ENCODE measurements at places on chromosomes 2 and 18.

DNA sequence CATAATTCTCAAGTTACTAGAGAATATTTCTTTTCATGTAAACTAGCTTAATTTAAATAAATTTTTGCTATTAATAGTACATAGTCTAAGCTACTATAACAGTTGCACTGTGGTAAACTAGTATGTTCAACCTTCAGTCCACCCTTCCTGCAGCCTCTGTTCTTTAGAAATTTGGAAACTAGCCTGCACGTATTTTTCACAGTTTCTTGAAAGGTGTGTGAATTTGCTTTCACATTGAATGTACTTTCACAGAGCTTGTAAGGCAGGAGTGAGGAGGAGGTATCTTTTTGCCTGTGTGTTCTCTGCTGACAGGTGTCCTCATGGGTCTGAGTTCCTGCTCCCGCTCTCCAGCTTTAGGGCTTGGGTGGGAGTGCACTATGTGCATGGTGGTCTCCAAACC, 117.5 kb downstream of the ATP9B start:
- DNase-seq = no peak

GRCh38 chr2:101395545-101396315, 8.4 kb upstream of the CREG2 start:
- no peak for DNase-seq

DNA sequence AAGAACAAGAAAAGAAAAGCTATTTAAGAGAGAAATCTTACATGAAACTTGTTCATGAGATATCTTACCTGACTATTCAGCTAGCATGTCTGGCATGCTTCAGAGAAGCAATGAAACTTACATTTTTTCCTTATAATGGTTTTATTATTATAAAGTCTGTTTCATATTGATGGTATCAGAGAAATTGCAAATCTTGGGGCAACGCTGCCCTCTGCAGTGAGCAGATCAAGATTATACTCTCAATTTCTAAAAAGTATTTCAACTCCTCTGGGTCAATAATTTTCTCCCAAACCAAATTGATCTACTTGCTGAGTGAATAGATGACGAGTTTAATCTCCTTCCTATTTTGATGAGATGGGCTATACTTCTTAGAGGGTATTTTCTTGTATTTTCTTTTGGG, 235.6 kb downstream of the NUP35 start:
- no peak for DNase-seq

DNA sequence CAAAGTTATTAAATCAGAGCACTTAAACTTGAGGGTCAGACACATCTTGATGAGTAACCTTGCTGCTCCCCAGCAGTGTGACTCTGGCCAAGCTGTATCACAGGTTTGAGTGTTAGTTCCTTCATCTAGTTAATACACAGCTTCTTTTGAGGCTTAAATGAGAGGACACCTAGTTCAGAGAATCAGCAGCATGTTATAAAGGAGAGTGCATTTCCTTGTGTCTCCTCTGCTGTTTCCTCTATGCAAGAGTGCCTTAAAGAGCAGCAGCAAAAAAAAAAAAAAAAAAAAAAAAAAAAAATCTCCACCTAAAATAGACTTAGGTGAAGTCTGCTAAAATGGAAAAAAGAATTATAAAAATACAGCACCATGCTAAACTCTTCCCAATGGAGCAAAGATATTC, 261.9 kb downstream of the TCF4 start:
- no peak for DNase-seq

DNA sequence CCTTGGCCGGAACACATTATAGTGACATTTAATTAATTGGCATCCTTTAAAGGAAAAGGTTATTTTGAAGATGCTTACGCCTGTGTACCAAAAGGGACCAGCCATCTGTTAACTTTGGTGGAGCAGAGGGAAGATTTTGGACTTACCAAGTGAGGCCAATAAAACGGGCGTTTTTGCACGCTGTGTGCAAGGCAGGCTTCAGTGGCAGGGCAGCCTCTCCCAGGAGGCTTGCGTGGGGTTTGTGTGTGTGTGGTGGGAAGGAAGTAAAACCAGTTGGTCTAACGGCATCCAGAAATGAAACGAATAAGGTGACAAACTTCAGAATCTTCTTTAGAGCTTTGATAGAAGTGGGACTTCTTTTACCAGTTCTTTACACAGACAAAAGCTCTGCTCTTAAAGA, 191.7 kb downstream of the PRKCE start:
- no peak for DNase-seq

DNA sequence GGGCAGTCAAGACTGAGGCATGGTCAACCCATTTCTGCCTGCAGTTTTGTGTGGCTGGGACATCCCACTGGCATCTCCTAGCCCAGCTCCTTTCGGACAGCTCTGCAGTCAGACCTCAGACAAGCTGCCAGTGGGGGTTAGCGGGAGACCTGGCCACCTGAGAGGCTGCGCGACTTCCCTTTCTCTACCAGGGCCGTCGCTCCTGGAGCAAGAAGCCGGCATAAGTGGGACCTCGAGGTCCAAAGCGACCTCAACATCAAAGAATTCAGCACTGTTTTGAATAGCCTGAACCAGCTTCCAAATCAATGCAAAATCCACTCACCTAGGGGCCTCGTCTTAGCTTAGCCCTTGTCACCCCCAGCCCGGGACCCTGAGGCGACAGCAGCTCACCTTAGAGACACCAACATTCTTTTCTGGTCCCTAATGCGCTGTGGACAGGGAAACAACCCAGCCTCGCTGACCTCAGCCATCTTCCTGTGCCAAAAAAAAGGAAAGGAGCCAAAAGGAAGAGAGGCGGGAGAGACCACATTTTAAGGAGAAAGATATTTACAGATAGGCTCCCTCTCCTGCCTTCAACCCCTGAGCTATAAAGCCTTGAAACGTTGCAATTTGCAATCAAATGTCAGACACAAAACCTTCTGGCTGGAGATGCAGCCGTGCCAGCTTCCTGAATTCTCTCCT, 81.2 kb downstream of the GFPT1 start:
- DNase-seq = no peak

GRCh38 chr2:62156861-62157496, 38.9 kb upstream of the B3GNT2 start:
- no peak for DNase-seq

GRCh38 chr2:19785447-19785846, 116.3 kb downstream of the TTC32 start:
- DNase-seq = no peak

GRCh38 chr18:22020127-22020866, 149.1 kb upstream of the GATA6 start:
- no peak for DNase-seq

- DNase-seq = no peak
Measured at GRCh38 chr2:77808599-77808998, 286.4 kb upstream of the LRRTM4 start.

- DNase-seq = no peak
Measured at GRCh38 chr2:158482594-158482993, 25.8 kb downstream of the PKP4 start.

GRCh38 chr18:25873833-25874232, 216.6 kb downstream of the SS18 start:
- no peak for DNase-seq

DNA sequence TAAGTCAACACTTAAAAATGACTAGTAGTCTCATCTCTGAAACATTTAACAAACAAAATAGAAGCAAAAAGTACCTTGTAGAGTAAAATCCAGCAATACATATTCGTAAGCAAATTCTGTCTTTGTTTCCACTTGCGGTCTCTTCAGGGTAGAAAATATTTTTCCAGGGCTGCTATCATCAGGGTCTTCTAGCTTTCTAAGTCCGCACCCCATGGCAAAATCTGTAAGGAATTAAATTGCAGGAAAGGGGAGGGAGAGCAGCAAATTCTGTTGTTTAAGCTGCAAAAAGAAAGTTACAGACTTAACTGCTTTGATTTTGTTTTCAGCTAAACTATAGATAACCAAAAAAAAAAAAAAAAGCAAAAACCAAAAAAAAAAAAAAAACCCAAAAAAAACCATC, at the start of gene RFTN2:
Gene RFTN2, minus strand, starts transcription at position 342 of the 400 bp plus-strand sequence. Its CDS starts 129 bp downstream, at position 213.
- no peak for DNase-seq

- DNase-seq = no peak
Measured at GRCh38 chr2:128438586-128438985, 119.9 kb upstream of the HS6ST1 start.

- DNase-seq = peak; percentile 86
Measured at GRCh38 chr2:161136696-161137324, 23.4 kb upstream of the TANK start.

DNA sequence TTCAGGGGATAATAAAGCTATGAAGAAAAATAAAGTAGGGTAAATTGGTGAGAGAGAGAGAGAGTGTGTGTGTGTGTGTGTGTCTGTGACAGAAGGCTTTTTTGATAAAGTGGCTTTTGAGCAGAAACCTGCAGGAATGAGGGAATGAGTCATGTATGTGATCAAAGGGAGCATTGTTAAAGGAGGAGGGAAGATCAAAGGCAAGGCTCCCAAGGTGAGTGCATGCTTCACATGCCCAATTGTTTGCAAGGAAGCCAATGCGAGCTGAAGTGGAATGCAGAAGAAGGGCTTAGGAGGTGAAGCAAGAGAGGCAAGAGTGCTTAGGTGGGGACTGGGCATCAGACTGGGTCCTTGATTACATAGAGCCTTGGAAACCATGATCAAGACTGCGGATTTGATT, 96.8 kb downstream of the DNAH6 start:
- no peak for DNase-seq

DNA sequence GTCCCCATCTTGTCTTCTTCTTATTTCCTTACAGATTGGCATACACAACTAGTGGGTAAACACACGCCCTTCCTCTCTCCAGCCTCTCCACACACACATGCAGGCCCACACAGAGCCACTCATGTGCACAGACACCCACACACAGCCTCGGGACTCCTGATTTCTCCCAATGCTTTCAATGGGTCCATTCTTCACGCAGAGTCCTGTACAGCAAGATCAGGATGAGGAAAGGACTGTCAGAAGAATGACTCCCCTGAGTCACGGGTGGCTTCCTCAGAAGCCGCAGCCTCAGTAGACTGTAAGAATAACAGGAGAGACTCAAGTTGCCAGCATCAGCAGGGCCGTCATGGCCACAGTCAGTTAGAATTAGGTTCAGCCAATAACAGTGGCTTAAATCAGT, 109.1 kb upstream of the GLI2 start:
- DNase-seq = no peak

DNA sequence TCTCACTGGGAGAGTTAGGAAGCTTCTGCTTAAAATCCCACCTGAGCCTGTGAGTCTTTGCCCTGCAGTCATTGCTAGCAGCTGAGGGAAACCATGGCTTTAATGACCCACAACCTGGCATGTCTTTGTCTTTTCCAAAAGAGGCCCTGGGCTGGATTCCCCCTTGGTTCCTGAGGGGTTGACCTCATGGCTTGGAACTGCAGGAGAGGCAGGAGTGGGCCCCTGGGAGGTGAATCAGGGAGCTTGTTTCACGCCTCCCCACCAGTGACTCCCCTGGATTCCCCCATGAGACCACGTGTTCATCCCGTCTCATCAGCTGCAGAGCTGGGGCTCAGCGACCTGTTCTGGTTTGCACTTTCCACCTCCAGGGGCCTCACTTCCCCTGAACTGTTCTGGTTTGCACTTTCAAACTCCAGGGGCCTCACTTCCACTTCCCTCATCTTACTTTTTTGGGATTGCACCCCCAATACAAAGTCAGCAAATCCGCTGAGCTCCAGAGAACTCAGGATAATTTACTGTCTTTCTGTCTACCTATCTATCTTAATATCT, 58.5 kb upstream of the TMEM18 start:
- DNase-seq = no peak

- DNase-seq = no peak
Measured at GRCh38 chr2:46849721-46850556, 65.7 kb downstream of the MCFD2 start.

DNA sequence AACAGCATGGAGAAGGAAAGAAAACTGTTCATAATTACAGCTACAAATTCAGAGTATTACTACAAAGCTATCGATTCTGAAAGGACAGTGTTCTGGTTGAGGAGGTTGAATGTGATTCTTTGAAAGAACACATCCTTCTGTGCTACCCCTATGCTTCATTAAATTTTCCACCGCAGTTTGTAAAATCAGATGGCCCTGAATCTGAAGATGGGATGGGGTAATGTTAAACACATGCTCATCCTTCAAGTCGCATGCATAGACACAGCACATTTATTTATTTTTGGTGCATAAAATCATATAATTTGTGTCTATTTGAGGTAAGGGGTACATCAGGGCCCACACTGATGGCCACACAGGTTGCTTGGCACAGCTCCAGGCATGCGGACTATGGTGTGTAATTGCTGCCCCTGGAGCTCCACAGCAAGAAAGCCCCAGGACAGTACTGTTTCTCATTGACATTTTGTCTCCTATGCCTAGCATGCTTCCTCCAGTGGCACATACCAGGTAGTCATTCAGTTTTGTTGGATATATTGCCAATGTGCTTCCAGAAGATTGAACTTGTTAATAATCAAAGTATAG, 238.8 kb upstream of the TANK start:
- DNase-seq = no peak

- no peak for DNase-seq
Measured at GRCh38 chr2:58860586-58860985, 619.5 kb upstream of the FANCL start.

- DNase-seq = no peak
Measured at GRCh38 chr2:6183226-6183625, 491.0 kb downstream of the SOX11 start.

GRCh38 chr18:11972371-11973174, 8.7 kb upstream of the IMPA2 start:
- DNase-seq = no peak

GRCh38 chr2:142757111-142757510, 120.4 kb upstream of the KYNU start:
- no peak for DNase-seq

- DNase-seq = peak; percentile 67
Measured at GRCh38 chr2:130355578-130356431, at the start of gene PTPN18. PTPN18 (plus strand) TSS chr2:130356056; CDS start chr2:130356108, 52 bp downstream.

DNA sequence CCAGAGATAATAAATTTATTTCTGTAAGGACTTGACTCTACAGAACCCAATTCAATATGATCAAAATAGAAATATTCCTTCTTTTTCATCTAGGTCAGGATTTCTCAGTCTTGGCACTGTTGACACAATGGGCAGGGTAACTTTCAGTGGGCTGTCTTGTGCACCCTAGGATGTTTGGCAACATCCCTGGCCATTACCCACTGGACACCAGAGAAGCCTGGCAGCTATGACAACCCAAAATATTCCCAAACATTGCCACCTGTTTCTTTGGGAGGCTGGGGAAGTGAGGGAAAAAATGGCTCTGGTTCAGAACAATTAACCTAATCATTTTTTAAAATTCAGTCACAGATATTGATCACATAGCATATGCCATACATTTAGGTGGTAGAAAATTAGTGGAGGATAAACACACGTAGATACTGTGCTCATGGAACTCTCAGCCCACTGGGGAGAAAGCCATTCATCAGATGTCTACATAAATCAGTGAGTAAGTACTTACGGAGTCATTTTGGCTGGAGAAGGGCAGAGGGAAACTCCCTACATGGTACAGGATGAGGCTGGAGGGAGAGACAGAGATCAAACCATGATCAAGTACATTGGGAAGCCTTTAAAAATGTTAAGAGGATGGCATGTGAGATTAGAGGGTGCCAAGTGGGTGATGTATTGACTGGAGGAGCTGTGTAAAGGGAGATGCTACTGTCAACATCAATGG, 718 bp upstream of the TNP1 start:
- DNase-seq = no peak
